NCI-H2029 (cell line): ENCODE measurements at places on chromosomes 7 and 10.

GRCh38 chr10:124156524-124157260, 63.3 kb upstream of the CHST15 start:
- DNase-seq: no peak

- DNase-seq: no peak
These were observed 139.1 kb downstream of the TFPI2 start for GRCh38 chr7:93751421-93751820.

DNA sequence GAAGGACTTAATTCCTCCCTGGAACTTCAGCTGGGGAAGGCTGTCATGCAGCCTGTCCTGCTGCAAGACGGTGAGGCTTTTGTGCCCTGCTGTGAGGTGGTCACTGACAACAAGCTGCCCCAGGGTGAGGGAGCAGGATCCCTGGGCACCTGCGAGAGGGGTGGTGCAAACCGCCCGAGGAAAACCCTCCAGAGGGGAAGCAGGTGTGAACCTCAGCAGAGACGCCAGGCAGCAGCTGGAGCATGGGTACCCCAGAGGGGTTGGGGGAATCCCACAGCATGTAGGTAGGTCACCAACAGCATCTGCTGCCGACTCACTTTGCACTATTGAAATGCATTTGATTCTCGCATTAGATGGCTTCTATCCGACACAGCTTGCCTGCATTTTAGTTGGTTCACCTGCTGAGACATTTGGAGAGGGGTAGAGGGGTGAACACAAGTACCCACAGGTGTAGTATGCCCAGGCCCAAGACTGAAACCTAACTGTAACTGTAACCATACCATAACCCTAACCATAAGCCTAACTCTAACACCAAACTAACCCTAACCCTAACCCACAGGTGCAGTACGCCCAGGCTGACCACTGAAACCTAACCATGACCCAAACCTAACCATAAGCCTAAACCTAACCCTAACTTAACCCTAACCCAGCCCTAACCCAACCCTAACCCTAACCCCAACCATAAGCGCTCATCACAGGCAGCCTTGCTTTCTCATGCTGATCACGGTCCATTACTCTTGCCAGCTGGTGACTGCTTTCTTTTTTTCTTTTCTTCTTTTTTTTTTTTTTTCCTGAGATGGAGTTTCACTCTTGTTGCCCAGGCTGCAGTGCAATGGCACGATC, 85.9 kb downstream of the ELFN1 start:
- no peak for DNase-seq

- DNase-seq: no peak
These were observed 301.8 kb downstream of the DNAJB6 start for GRCh38 chr7:157638563-157638962.

DNA sequence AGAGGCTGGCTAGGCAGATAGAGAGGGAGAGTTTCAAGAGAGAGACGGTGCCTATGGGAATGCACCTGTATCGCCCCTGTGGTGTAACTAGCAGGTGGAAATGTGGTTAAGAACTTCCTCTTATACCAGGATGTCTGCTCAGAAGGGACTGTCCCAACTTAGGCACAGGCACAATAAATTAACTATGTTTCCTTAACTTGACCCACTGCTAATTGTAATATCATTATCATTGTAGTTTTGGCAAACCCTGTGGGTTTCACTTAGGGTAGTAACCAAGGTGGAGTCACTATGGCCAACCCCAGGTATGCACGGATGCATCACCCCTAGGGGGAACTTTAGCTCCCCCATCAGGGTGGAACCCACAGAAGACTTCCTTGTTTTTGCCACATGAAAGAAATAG, 455.7 kb downstream of the DGKB start:
- no peak for DNase-seq

DNA sequence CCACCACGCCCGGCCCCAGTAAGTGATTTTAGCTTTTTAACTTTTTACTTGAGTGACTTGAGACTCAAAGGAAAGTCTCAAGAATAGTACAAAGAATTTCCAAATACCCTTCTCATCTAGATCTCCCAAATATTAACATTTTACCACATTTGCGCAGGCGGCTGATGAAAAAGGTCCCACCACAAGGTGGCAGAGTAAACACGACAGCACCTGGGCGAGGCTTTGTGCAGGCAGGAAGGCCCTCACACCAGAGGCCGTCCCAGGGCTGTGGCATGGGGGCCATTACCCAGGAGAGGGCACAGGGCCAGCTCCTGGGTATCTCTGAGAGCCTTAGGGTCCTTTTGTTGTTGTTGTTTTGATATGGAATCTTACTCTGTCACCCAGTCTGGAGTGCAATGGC, 50.0 kb upstream of the WIPI2 start:
- no peak for DNase-seq

- DNase-seq: no peak
These were observed 41.9 kb downstream of the TCF7L2 start for GRCh38 chr10:112991888-112992491.

- DNase-seq: no peak
These were observed 64.0 kb downstream of the NEURL1 start for GRCh38 chr10:103557455-103557854.

- no peak for DNase-seq
These were observed 309.5 kb upstream of the TEX47 start for GRCh38 chr7:89104748-89105685.

GRCh38 chr7:7434329-7434728, 101.3 kb downstream of the COL28A1 start:
- no peak for DNase-seq

- no peak for DNase-seq
These were observed 33.0 kb downstream of the COG5 start for GRCh38 chr7:107530751-107531150.

- DNase-seq: no peak
These were observed 218.6 kb downstream of the CELF2 start for GRCh38 chr10:11236234-11236633.

- no peak for DNase-seq
These were observed 14.8 kb upstream of the GSAP start for GRCh38 chr7:77430927-77431326.

- DNase-seq: no peak
These were observed 4.1 kb downstream of the HOXA9 start for GRCh38 chr7:27161214-27161720.

GRCh38 chr7:75900617-75901315, 14.2 kb upstream of the POR start:
- no peak for DNase-seq

- no peak for DNase-seq
These were observed 103.8 kb upstream of the AKR1E2 start for GRCh38 chr10:4721999-4722753.

DNA sequence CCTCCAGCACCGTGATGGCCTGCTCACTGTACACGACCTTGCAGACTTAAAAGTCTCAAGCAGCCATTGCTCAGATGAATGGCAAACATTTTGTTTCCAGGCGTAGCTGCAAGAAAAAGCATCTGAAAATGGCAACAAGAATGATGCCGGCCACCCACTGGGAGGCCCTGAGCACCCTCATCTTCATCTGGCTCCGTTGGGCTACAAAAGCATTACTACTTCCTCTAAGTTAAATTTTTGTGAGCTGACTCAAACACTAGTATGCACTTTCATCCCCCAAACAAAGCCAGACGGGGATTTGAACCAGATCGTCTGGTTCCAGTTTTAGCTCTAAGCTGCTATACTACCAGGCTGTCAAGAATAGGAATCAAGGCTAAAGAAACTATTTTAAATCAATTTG, 116.6 kb upstream of the CDK1 start:
- no peak for DNase-seq

GRCh38 chr10:13810568-13810967, 223.8 kb downstream of the PRPF18 start:
- DNase-seq: no peak

- DNase-seq: peak; percentile 6
These were observed at the start of gene TRIL for GRCh38 chr7:28958235-28958979. TSS of gene TRIL (minus strand) at chr7:28958330. CDS start at chr7:28958046, 284 bp downstream.

DNA sequence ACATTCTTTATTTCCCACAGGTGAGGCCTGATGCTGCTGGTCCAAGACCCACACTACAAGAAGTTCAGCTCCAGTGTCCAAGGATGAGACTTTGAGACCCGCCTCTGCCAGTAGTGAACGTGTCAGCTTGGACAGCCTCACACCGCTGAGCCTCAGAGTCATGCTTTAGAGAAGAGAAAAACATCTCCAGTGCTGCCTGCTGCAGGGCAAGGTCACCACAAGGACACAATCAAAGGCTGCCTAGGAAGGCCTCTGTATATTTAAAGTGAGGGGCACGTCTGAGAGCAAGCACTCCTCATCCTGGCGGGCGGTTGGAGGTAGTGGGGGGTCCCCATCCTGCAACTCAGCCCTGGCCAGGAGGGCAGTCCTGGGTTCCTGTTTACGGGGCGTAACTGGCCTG, 19.3 kb downstream of the FGFR2 start:
- no peak for DNase-seq

GRCh38 chr10:47291682-47292081, 8.3 kb upstream of the GDF10 start:
- no peak for DNase-seq

GRCh38 chr7:120919466-120919865, 31.1 kb upstream of the ING3 start:
- no peak for DNase-seq

DNA sequence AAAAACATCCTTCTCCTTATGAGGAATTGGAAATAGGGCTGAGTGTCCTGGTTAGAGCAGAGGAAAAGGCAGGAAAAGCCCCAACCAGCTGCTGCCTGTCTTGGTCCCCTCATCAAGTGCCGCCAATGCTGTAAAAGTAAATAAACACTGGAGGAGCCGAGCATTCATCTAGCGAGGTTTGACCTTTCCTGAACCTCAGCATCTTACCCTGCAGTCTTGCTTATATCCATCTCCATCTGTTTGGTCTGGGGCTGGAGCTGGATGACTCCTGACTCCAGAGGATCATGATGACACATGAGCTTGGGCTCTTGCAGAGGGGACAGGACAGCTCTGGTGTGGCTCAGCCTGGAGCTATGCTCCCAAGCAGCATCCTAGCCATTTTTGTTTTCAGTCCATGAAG, 501.1 kb downstream of the TNS3 start:
- no peak for DNase-seq

GRCh38 chr10:26780793-26781601, 79.8 kb downstream of the ABI1 start:
- no peak for DNase-seq

DNA sequence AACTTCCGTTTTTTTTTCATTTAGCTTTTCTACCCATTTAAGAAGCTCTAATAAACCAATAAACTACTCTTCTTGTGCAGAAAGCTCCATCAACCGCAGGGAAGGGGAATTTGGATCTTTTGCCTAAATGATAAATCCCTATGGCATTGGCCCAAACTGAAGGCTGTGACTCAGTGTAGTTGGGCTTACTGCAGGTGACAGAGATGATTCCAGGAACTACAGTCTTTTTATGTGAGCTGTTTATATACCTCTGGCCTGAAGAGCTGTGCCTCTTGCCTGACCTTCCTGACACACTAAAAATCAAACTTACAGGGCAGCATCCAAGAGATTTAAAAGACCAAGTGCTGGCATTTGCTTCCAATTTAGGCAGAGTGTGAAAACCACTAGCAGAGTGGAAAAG, 25.2 kb downstream of the ABCB1 start:
- no peak for DNase-seq

- peak; percentile 60 for DNase-seq
These were observed 15.7 kb downstream of the SLC13A4 start for GRCh38 chr7:135712182-135712782.
